HFFc6 (cell line): ENCODE measurements at places on chromosomes 7 and 10. TPM values are rescaled to one million over a fixed set of nuclear protein-coding genes. Genes with fewer than 3 reads are reported as not detected.

SFTPA1 gene
- not detected in 3 replicates for total RNA-seq

- H3K27ac ChIP-seq: peak overlapping the region; percentile 39
- H3K4me3 ChIP-seq: peak overlapping the region; percentile 11; the same call in 1 of the 2 replicates
- peak; percentile 50 for DNase-seq
- peaks cover 10% of the 10 kb centered on the region; the same call in 1 of the 2 replicates for H3K36me3 ChIP-seq
- H3K27me3 ChIP-seq: peaks cover 3% of the 10 kb centered on the region; the same call in 1 of the 2 replicates
These were observed 168.2 kb downstream of the SND1 start for GRCh38 chr7:127819975-127820731.

DNA sequence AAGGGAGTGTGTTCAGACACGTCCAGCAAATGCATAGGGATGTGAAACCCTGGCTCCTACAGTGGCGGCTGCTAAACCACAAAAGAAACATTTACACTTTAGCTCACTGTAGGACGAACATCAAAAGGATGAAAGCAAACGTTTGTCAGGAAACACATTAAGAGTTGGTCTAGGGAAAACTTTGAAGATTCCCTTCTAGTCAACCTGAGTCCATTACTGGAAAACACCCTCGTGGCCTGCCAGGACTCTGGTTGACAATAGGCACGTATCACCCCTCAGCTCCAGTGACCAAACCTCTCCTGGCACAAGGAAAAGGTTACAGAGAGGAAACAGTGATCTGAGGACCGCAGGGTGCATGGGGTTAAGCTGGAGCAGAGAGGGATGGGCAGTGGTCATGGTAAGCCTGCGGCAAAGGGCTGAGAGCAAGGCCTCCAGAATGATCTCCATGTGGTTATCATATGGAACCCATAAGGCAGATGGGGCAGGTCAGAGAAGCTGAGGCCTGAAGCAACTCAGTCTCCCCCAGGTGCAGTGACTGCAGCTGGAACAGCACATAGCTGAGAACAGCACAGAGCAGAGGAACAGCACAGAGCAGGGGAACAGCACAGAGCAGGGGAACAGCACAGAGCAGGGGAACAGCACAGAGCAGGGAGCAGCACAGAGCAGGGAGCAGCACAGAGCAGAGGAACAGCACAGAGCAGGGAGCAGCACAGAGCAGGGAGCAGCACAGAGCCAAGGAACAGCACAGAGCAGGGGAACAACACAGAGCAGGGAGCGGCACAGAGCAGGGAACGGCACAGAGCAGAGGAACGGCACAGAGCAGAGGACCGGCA lies 49.9 kb downstream of the CHST15 start:
- no peaks in the 10 kb centered on the region; the same call in 1 of the 2 replicates for H3K36me3 ChIP-seq

SPDYE5 gene
- not detected in 2 replicates for total RNA-seq

DNA sequence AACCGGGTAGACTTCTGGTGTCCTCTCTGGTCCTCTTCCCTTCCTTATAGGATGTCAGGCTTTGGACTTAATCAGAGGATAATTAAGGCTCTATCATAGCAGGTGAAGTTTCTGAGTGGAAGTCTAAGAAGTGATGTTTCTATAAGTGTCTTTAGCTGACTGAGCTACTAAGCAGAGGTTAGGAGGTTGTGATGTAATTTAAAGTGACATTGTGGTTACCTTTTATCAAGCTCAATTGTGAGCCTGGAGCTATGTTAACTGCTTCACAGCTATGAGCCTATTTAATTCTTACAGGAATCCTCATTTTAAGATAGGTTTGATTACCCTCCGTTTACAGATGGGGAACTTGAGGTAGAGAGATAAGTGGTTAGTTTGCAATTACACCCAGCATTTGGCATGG lies 365.1 kb downstream of the AUTS2 start:
- no peaks in the 10 kb centered on the region for H3K4me1 ChIP-seq
- H3K4me3 ChIP-seq: no peak overlapping the region
- no peak for DNase-seq
- peaks cover 7% of the 10 kb centered on the region; the same call in 1 of the 2 replicates for H3K36me3 ChIP-seq

DNA sequence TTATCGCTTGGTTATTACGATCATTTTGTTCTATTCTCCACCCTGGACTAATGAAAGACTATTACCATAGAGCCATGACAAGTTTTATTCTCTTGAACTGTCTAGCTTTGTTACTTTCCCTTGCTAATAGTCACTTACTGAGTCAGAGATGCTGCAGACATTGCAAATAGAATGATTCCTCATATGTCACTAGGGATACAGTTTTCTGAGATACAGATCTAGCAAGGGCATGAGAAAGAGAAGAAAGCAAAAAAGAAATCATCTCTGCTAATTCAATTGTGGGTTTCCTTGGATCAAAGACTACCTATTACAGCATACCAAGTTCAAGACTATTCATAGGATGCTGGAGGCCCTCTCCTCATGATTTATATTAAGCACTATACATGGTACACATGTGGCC lies 204.3 kb downstream of the MBL2 start:
- peak; percentile 78 for DNase-seq
- H3K36me3 ChIP-seq: no peaks in the 10 kb centered on the region
- H3K4me3 ChIP-seq: no peak overlapping the region
- peaks cover 90% of the 10 kb centered on the region for H3K4me1 ChIP-seq

DNA sequence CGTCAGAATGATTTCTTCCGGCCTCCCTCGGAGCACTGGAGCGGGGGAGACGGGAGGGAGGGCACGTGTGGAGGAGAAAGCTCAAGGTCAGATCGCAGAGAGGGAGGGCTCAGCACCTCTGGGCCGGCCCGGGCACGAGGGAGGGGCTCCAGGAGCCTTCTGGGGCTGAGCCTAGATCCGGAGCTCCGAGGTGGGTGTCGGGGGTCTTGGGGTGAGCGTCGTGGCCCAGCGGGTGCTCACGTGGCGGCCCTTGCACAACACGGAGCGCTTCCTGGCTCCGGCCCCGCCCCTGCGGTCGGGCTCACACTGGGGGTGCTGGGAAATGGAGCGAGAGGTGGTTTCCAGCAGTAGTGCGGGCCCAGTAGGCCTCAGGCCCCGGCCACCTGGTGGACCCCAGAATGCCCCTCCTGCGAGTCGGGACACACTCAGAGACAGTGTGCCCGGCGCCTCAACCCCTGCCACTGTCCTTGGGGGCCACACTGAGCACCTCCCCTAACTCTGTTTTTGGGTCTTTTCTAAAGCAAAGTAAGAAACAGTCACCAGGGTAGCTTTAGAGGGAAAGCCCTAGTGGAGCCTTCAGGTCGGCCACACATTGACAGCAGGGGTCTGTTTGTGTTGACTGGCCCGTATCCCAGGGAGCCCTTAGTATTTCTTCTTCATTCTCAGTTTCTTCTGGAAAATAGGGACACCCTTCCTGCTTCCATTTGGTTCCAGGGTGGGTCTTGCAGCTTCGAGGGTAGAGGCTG lies 798 bp downstream of the PPIF start:
- H3K36me3 ChIP-seq: peaks cover 33% of the 10 kb centered on the region
- peak; percentile 33 for DNase-seq
- H3K4me1 ChIP-seq: peaks cover 19% of the 10 kb centered on the region
- H3K4me3 ChIP-seq: peak overlapping the region; percentile 93
- H3K27me3 ChIP-seq: peaks cover 4% of the 10 kb centered on the region

DNA sequence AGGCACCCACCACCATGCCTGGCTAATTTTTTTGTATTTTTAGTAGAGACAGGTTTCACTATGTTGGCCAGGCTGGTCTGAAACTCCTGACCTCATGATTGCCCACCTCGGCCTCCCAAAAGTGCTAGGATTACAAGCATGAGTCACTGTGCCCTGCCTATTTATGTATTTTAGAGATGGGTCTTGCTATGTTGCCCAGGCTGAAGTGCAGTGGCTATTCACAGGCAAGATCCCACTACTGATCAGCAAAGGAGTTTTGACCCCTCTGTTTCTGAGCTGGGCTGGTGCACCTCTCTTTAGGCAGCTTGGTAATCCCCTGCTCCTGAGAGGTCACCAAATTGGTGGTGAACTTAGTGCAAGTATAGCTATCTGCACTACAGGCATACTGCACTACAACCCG lies 6.2 kb downstream of the ABHD11 start:
- H3K4me3 ChIP-seq: no peak overlapping the region
- H3K36me3 ChIP-seq: peaks cover 4% of the 10 kb centered on the region; the same call in 1 of the 2 replicates
- no peak for DNase-seq
- H3K27ac ChIP-seq: no peak overlapping the region
- H3K4me1 ChIP-seq: peaks cover 19% of the 10 kb centered on the region; the same call in 1 of the 2 replicates

DNA sequence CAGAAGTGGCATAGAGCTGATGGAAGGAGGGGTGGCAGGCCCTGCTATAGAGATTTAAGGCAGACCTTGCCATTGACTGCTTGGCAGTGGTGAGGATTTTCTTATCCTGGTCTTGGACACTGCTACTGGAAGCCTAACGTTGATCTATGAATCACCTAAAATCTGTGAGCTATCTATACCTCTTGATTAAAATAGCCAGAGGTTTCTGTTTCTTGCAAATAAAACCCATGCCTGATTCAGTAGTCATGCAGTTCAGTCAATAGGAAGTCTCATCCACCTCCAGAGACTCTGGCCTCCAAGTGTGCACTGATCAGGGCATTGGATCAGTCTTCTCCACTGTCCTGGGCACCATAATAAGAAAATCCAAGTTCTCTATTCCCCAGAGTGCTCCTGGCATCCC lies 286.5 kb downstream of the PTEN start:
- H3K36me3 ChIP-seq: no peaks in the 10 kb centered on the region
- peak overlapping the region; percentile 65 for H3K4me3 ChIP-seq
- DNase-seq: peak; percentile 60
- peak overlapping the region; percentile 93 for H3K27ac ChIP-seq
